ENCODE measurements at places on chromosomes 1 and 21. TPM values are rescaled to one million over a fixed set of nuclear protein-coding genes. Genes with fewer than 3 reads are reported as not detected.

DNA sequence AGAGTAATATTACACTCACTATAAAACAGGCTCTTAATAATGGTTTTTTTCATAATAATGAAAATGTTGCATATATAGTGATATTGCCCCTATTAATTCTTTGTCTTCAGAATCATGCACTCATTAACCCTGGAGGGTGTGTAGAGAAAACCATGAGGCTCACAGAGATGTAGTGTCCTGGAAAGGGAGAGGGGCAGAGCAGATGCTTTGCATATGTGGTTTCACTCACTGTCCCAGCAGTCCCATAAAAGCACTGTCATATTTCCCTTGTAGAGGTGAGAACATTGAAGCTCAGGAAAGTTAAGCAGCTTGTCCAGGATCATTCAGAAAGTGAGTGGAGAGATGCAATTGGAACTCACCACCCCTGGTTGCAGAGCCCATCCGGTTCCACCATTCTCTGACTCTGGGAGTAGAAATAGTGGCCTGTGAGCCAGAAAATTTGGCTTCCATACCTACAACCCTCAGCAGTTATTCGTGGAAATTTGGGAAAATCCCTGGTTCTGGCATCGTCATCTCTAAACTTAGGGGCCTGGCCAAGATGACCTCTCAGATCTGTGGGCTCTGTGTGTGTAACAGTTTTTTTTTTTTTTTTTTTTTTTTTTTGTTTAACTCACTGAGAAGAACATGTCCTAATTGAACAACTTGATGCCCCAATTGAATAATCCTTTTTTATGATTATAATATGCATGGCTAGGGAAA is 86.4 kb downstream of the RGL1 start:
- H3K4me3 ChIP-seq = no peak overlapping the region
- no peaks in the 10 kb centered on the region for H3K36me3 ChIP-seq
- no peaks in the 10 kb centered on the region for H3K27me3 ChIP-seq

DNA sequence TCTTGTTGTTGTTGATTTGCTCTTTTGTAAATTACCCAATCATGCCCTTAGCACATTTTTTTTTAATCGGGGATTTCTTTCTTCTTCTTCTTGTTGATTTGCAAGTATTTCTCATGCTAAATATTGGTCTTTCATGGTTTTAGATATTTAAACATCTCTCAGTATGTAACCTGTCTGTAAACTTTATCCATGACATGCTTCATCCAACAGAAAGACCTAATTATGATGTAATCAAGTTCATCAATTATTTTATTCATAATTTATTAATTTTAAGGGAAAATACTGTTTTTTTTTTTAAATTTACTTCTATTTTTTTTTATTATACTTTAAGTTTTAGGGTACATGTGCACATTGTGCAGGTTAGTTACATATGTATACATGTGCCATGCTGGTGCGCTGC is 69.8 kb downstream of the TNFSF18 start:
- H3K36me3 ChIP-seq = no peaks in the 10 kb centered on the region
- no peaks in the 10 kb centered on the region for H3K27me3 ChIP-seq
- no peak for DNase-seq
- no peak overlapping the region for H3K27ac ChIP-seq

DNA sequence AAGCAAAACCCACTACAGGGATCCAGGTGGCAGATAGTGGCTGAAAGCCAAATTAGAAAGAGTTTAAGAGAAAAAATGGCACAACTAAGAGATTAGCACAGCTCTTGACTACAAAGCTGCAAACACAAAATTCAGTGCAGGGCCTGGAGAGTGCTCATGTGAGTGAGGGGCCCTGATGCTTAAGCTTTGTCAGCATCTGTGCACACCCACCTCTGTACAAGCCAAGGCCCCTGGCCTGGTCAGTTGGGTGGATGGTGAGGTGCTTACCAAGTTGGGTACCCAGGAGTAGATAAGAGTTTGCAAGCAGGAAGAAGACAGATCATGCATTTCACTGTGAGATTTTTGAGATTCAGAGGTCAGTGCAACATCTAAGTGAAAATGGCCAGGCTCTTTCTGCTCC is 62.7 kb upstream of the ATP1B1 start:
- no peak for DNase-seq
- no peak overlapping the region for H3K4me3 ChIP-seq
- no peaks in the 10 kb centered on the region for H3K27me3 ChIP-seq
- no peaks in the 10 kb centered on the region for H3K36me3 ChIP-seq
- H3K27ac ChIP-seq = no peak overlapping the region
- peaks cover 16% of the 10 kb centered on the region for H3K4me1 ChIP-seq

DNA sequence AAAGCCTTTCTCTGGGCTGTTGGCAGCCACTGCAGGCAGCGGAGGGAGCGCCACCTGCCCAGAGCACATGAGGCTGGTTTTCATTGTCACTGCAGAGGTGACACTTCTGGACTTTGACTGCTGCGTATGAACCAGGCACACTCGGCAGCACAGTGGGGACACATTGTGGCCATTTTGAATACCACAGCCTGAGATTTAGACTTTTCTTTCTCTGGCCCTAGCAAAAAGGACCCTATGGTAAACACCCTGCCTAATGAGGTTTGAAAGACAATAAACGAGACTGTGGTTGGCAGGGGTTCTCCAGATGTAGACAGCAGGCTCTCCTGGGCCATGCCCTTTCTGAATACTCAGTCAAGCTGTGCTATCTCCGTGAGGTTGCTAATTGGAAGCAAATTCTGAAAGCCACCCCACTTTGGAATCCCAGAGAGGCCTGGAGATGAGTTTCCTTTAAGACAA is 12.0 kb upstream of the KCNE2 start:
- H3K4me1 ChIP-seq = no peaks in the 10 kb centered on the region
- DNase-seq = peak; percentile 55
- H3K36me3 ChIP-seq = no peaks in the 10 kb centered on the region
- no peaks in the 10 kb centered on the region for H3K27me3 ChIP-seq
- no peak overlapping the region for H3K27ac ChIP-seq

DNA sequence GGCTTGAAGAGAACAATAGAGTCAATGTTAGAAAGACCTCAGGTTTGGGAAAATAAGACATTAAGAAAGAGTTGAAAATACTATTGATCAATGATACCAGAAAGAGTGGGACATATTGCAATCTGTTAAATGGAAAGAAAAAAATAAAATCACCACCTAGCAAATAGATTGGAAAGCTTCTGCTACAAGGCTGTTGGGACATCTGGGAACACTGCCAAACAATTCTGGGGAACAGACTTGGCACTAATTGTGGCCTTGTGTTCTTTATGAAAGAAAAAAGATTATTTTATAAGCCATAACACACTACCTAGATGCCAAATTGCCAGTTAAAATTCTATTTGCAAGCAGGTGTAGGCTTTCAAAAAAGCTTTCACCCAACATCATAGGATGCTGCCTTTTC is 137.8 kb downstream of the TSEN15 start:
- H3K27me3 ChIP-seq = no peaks in the 10 kb centered on the region
- H3K27ac ChIP-seq = no peak overlapping the region
- H3K36me3 ChIP-seq = no peaks in the 10 kb centered on the region
- DNase-seq = no peak
- H3K4me1 ChIP-seq = no peaks in the 10 kb centered on the region

DNA sequence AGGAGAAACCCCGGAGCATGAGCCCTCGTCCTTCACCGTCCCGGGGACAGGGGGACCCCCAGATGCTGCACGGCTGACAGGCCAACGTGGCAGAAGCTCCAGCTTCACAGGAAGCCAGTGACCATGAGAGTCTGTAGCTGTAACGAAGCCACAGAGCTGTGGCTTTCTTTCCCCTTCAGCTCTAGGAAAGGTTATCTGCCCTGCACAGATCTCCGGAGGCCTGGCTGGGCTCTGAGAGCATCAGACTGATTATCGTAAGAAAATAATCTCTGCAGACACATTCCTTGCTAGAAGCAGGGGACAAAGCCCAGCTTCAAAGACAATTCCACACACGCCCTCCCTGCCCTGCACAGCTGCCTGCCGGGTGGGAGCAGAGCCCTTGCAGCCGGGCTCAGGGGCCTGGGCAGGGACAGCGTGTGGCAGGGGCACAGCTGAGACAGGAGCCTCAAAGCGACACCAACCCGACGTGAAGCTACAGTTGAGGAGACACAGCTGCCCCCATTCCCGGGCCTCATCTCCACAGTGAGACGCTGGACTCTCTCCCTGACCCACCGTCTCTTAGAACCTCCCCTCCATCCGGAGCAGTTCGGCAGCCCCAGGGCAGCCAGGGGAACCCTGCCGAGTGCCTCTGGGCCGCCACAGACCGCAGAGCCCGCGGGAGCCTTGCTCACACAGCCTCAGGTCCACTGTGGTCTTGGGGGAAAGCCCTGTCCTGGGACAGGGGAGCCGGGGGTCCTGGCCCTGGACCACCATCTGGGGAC is 30.6 kb downstream of the POFUT2 start:
- H3K4me1 ChIP-seq = peaks cover 6% of the 10 kb centered on the region
- peaks cover 15% of the 10 kb centered on the region for H3K27me3 ChIP-seq
- DNase-seq = no peak
- no peaks in the 10 kb centered on the region for H3K36me3 ChIP-seq

- H3K4me1 ChIP-seq = no peaks in the 10 kb centered on the region
- no peaks in the 10 kb centered on the region for H3K36me3 ChIP-seq
- no peak overlapping the region for H3K4me3 ChIP-seq
- no peak for DNase-seq
Measured at GRCh38 chr1:185448591-185449186, 131.6 kb upstream of the IVNS1ABP start.

DNA sequence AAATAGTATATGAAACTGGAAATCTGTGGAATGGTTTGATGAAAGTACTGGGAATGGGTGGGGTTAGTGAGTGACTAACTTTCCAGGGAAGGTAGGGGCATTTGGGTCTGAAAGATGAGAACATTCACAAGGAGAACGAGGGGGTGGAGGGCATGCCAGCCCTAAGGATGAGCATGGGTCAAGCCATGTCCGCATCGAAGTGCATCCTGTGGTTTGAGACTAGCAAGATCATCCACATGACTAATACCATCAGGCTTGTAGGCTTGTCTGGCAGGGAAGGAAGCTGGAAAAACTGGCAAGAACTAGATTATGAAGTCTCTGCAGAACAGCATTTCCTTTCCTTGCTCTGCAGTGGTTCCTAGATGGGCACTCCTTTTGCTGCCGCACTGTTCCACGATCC is 70.4 kb upstream of the UBE2U start:
- no peak for DNase-seq
- H3K27ac ChIP-seq = no peak overlapping the region
- H3K27me3 ChIP-seq = no peaks in the 10 kb centered on the region

DNA sequence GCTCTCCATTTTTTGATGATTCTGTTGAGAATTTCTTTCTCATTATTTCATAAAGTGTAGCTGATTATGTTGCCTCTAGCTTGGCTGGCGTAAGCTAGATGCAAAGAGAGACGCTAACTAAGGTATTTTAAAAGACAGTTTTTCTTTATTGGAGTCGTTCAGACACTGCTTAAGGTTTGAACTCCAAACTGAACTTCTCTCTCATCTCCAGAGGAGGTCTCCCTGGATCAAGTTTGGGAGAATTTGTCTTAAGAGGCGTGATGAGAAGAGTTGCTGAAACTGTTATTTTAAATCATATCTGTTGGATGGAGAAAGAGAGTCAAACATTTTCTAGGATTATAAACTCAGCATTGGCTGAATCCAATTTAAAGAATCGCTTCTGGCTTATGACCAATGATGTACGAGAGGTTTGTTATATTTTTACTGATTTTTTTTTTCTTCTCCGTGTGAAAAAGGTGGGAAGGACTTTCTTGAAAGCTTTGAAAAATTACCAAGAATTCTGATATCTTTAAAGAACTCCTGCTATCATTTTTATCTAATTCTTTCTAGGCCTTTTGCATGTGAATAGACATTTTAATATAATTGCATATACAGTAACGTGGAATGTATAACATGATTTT is 34.0 kb downstream of the MAP3K7CL start:
- H3K27me3 ChIP-seq = no peaks in the 10 kb centered on the region
- H3K36me3 ChIP-seq = no peaks in the 10 kb centered on the region
- no peak overlapping the region for H3K4me3 ChIP-seq

DNA sequence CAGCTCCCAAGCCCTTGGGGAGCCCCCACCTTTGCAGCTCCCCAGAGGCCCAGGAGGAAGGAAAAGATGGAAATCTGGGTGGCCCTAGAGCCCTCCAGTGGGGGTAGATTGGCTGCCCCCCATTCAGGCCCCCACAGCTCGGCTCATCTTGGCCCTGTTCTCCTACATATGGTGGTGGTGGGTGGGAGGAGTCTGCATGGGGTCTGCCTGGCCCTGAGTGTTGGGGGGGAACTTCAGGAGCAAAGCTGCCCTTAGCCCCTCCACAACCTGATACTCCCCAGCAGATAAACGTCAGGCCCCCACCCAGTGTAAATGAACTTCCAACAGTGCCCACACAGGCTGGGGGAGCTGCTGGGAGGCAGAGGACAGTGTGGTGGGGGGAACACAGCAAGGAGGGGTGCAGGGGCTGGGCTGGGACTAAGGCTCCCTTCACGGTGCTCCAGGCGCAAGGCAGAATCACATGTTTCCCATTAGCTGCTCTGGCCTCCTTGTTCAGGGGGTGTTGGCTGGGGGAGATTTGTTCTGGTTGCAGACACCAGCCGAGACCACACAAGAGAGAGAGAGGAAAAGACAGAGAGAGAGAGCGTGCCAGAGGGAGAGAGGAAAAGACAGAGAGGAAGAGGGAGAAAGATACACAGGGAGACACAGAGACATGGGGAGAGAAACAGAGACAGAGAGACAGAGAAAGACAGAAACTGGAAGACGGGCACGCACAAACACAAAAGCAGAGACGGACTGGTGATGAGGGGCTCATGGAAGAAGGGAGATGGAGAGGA is 42.6 kb downstream of the AHDC1 start:
- peaks cover 19% of the 10 kb centered on the region for H3K4me1 ChIP-seq
- H3K27me3 ChIP-seq = no peaks in the 10 kb centered on the region
- DNase-seq = no peak
- H3K36me3 ChIP-seq = no peaks in the 10 kb centered on the region

DNA sequence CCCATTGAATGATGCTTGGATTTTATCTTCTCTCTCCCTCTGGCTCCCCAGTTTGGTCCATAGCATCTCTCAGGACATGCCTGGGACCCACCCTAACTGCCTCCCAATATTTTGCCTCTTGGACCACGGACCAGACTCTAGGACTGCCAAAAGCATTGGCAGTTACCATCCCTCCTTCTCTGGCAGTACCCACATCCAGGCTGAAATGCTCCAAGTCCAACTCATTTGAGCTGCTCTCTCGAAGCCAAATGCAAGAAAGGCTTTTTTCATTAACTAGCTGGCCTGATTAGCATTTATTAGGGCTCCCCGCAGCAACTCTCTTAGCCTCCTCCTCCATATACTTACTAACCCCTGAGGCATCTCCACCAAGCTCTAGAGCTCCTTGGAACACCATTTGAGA is 140.0 kb upstream of the GRIK3 start:
- DNase-seq = no peak
- no peak overlapping the region for H3K27ac ChIP-seq
- H3K27me3 ChIP-seq = no peaks in the 10 kb centered on the region
- no peak overlapping the region for H3K4me3 ChIP-seq
- no peaks in the 10 kb centered on the region for H3K36me3 ChIP-seq

VANGL2 gene
- total RNA-seq = 14.5 TPM

ATAD3C gene
- 0.56 TPM for total RNA-seq

CHRNB2 gene
- total RNA-seq = not detected

PLA2G5 gene
- not detected for total RNA-seq

HIVEP3 gene
- total RNA-seq = 6.3 TPM

AMY1C gene
- not detected for total RNA-seq

SH2D2A gene
- total RNA-seq = 2.1 TPM

WNT2B gene
- total RNA-seq = 5.9 TPM

AADACL4 gene
- total RNA-seq = not detected
